ENCODE measurements at places on chromosomes 7 and 10.

DNA sequence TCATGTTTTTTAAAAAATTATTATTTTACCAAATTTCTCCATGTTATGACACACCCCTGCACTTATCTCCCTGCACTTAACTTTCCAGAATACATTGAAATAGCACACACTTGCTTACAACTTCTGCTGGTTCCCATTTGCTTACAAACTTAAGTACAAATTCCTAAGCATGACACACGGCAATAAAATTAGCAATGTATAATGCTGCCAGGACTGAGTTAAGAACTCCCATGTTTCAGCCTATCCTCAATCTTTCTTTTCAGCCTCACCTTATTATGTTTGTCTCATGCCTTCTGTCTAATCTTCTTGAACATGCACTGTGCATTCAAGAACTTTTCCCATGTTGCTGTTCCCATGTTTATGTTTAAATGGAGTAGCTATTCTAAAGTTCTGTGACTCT lies 40.8 kb downstream of the PRPS1L1 start:
- no peak for DNase-seq

DNA sequence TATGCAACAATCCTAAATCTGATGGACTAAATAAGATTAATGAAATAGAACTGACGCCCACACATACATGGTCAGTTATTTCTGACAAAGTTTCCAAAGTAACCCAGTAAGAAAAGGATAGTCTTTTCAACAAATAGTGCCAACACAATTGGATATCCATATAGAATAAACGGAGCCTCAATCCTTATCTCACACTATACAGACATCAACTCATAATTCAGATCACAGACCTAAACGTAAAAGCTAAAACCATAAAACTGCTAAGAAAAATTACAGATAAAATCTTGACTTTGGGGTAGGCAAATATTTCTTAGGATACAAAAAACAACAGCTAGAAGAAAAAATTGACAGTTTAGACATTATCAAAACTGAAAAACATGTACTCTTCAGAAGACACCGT lies 8.5 kb downstream of the CACUL1 start:
- DNase-seq: no peak

GRCh38 chr7:38584443-38585210 lies 46.5 kb downstream of the AMPH start:
- DNase-seq: no peak

GRCh38 chr7:26583094-26583648 lies 281.2 kb downstream of the SKAP2 start:
- no peak for DNase-seq

DNA sequence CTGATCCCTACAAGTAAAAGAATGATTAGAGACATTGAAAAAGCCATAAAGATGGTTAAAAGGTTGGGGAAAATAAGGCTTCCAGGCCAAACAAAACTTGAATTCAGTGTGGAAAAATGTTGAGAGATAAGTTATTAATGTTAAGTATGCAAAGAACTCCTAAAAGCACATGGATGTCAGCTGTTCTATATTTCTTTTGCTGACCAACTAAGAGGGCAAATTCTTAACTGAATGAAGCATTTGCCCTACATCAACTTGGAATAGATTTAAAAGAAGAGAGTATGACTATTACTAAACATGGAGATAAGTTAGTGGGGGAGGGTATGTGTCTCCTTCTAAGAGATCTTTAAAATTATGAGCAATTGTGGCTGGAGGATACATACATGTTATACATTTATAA lies 124.8 kb downstream of the KIAA1217 start:
- no peak for DNase-seq

GRCh38 chr10:80320377-80320776 lies 30.9 kb upstream of the MAT1A start:
- DNase-seq: no peak

DNA sequence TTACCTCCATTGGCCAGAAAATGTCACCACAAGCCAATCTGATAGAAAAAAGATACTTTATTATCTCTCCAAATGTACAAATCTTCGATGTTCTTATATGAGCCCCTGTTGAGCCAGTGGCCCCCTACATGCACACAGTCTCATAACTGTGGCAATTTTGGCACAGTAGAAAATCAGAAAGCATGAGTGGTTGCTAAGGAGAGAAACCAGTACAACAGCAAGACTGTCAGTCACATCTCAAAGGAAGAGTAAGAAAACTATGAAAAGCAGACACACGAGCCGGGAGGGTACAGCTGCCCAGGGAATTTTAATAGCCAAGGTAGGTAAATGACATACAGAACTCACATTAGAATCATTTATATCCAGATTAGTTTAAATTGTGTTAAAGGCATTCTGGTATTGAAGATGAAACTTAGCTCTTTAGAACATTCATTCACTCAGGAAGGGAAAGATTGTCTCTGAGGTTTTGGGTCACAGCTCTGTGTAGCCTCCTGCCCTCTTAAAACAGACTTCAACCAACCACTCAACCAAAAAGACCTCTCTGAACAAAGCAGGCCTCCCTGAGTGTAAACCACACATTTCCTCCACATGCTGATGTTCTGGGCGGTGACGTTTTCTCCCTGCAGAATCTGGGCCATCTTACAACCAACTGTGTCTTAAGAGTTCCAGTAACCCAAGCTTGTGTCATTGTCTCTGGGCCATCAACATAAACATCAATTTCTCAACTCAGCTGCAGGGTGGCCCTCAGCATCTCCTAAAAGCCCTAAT lies 80.8 kb upstream of the ADAM12 start:
- DNase-seq: no peak

GRCh38 chr7:15922002-15922401 lies 235.5 kb upstream of the MEOX2 start:
- no peak for DNase-seq

DNA sequence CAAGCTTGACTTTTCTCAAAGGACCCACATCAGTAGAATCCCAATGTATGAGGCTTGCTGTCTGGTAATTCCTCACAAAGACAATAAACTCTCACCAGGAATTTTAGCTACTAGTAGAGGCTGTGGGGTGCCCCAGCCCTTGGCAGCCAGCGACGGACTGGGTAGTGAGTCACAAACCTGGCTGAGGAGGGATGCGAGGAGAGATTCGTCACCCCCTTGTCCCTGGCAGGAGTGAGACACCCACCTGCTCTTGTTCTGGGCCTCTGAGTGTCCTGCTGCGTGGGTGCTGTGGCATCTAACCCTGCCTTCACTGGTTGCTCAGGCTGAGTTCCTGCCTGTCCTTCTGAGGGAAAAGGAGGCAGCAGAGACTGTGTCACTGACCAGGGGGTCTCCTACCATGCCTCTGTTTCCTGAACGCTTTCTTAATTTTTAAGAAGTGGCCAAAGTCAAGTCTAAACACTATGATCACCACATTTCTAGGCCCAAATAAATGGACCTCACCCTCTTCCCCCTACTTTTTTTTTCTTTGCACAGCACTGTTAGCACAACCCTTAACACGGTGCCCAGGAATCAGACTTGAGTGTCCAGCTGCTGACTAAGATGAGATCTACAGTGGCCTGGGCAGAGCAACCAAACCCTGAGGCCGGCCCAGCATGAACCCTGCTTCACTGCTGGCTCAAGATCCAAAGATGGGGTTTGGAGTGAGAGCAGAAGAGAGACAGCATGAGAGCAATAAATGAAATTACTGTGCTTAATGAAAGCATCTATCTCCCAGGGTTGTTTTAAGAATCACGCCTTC lies 146.4 kb downstream of the ANLN start:
- no peak for DNase-seq

GRCh38 chr10:101972761-101973160 lies 83.2 kb downstream of the ARMH3 start:
- DNase-seq: no peak

GRCh38 chr10:427761-428519 lies 261.5 kb downstream of the DIP2C start:
- DNase-seq: no peak

DNA sequence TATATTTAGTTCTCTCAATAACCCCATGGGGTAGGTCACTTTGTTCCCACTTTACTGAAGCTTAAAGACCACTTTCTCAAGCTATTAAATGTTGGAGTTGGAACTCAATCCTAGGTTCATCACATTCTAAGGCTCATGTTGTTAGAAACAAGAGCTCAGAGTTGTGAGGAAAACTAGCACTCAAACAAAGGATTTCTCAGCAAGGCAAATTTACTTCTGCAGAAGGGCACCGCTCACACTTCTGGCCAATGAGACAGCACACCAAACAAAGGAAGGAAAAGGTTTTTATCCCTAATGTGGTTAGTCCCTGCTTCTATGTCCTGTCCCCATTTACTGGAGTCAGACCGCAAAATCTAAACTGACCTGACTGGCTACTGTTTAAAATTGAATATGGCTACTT lies 214.6 kb upstream of the PHF14 start:
- no peak for DNase-seq

DNA sequence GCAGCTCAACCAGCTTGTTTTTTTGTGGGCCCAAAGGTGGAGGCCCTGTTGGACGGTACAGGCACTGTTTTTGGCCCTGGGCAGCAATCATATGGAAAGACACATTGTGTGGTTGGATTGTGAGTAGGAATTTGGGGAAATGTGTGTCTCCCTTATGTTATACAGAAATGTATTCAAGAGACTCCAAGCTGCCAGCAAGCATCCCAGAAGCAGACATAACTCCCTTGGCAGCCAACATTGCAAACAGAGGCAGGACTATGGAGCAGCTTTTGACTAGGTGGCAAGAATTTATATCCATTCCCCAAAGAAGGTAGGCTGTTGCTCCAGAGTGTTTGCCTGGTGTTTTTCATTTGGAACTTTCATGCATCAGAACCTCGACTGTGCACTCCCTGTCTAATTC lies 104.9 kb downstream of the BUB3 start:
- DNase-seq: no peak

- no peak for DNase-seq
These were observed 450.1 kb downstream of the KCNMA1 start for GRCh38 chr10:77187376-77187999.

GRCh38 chr7:105664816-105665525 lies 83.7 kb upstream of the EFCAB10 start:
- no peak for DNase-seq

- DNase-seq: no peak
These were observed 174.5 kb upstream of the HDAC9 start for GRCh38 chr7:18320971-18321567.

GRCh38 chr7:7385421-7385820 lies 150.3 kb downstream of the COL28A1 start:
- DNase-seq: no peak

GRCh38 chr10:53957401-53957800 lies 843.6 kb downstream of the PCDH15 start:
- no peak for DNase-seq

DNA sequence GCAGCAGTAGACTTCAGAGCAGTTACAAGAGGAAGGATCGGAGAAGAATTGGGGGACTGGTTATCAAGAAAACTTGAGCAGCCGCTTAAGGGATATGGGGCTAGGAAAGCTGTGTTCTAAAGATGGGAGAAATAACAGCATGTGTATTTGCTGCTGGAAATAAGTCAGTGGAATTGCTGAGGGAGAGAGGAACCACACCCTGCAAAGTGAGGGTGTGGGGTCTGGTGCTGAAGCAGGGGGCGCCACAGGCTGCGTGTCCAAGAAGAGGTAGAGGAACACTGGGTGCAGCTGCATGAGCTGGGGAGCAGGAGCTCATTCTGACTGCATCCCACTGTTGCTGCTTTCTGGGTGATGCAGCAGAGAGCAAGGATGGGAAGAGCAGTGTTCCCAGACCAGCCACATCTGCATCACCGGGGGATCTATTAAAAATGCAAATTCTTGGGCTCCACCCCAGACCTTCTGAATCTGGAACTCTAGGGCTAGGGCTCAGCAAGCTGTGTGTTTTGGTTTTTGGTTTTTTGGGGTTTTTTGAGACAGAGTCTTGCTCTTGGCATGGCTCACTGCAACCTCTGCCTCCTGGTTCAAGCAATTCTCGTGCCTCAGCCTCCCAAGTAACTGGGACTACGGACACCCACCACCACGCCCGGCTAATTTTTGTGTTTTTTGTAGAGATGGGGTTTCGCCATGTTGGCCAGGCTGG lies 97.1 kb upstream of the DNAJB6 start:
- DNase-seq: no peak

DNA sequence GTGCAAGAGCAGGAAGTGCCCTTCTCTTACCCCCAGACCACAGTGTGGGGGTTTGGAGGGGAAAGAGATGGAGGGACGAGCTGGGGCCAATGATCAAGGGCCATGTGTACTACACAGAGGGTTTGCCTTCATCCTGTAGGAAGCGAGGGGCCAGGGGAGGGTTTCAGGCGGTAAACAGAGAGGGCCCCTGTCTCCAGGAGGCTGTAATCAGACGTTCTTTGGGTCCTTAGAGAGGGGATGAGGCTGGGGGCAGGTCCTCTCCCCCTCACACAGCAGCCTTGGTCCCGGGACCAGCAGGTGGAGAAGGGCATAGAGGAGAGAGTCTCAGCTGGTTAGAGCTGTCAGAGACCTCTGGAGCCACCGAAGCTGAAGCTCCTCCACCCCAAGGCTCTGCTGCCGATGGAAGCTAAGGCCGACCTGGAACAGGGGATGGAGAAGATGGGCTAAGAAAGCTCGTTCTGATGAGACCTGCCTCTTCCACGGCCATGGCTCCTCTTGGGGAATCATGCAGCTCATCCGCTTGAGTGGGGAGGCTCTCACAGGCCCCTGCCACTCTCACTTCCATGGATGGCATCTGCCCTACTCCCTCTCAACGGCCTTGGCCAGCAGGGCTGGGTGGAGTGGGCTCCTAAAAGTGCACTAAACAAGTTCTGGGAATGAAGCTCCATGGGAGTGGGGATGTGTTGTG lies 3.5 kb downstream of the LOXL4 start:
- no peak for DNase-seq

DNA sequence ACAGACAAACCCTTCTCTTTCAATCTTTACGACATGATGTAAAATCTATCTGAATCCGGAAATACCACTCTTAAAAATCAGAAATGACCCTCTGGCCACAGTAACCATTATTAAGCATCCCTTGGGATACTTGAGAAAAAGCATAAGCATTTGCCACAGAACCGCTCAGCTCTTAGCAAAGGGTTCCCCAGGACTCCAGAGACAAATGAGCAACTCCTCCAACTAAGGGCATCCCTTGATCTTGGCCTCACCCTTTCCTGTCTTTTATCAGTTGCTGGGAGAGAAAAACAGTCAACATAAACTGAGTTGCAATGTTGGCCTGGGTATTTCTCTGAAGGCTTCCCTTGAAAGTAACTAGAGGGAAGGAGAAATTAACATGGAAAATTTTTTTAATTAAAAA lies 3.5 kb downstream of the PDLIM1 start:
- no peak for DNase-seq

GRCh38 chr10:13773043-13773442 lies 186.3 kb downstream of the PRPF18 start:
- DNase-seq: no peak

- no peak for DNase-seq
These were observed 218.8 kb upstream of the FRMD4A start for GRCh38 chr10:14549496-14549895.

DNA sequence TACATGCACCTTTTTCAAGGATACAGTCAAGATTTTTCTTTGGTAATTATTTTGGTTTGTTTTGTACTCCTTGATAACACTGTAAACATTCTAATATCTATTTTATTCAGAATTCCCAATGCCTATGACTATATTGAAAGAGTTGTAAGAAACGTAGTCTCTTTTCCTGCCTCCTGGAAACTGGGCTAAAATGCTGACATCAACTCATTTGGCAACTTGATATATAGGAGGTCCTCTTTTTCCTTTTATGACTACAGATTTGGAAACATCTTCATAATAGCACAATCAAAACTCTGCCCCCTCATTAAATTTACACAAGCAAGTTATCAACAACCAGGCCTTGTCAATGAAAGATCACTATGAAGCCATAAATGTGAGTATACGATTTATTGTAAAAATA lies 422.3 kb upstream of the PCDH15 start:
- no peak for DNase-seq

All from left colon (tissue), 2 donors.